ENCODE measurements at places on chromosomes 3 and 15. TPM values are rescaled to one million over a fixed set of nuclear protein-coding genes. Genes with fewer than 3 reads are reported as not detected.

GRCh38 chr3:11050666-11051323 lies 58.2 kb downstream of the SLC6A1 start:
- peaks cover 3% of the 10 kb centered on the region for H3K27me3 ChIP-seq
- no peaks in the 10 kb centered on the region for H3K4me1 ChIP-seq
- H3K27ac ChIP-seq: no peak overlapping the region
- DNase-seq: no peak
- H3K4me3 ChIP-seq: no peak overlapping the region

TMCO5A gene
- not detected for total RNA-seq

DNA sequence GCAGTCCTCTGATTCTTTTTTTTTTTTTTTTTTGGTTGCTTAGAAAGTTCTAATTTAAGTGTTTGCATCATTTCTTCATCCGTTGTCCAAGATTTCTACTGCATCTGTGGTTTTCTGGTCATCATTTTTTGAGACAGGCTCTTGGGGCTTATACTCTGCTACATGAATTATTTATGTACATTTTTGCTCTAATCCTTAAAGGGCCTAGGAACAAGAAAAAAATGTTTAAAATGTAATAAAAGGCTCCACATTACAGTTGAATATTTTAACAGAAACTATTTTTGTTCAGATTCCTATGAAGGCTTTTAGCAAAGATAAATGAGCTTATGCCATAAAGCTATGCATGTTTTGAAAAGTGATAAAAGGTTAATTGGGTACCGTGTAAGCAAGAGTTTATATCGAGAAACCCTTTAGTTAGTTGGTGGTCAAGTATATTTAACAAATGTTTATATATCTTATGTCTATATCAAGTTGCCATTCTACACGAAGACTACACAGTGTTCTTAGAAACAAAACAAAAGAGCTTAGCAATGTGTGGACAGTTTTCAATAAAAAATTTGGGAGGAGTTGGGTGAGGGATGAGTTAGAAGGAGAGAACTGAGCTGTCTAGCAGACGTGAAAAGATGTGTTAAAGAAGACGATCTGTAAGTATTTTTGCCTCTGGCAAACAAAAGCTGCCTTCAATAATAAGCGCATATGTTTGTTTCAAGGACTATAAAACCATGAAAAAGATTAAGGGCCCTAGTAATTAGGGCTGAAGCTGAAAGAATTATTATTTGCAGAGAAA lies 563.6 kb upstream of the NAALADL2 start:
- no peak for DNase-seq
- H3K4me1 ChIP-seq: peaks cover 4% of the 10 kb centered on the region

CPNE4 gene
- 2.7 TPM for total RNA-seq

- H3K4me3 ChIP-seq: no peak overlapping the region
- no peaks in the 10 kb centered on the region for H3K36me3 ChIP-seq
- no peak for DNase-seq
- H3K4me1 ChIP-seq: no peaks in the 10 kb centered on the region
- no peak overlapping the region for H3K27ac ChIP-seq
- peaks cover 11% of the 10 kb centered on the region for H3K27me3 ChIP-seq
Measured at GRCh38 chr15:45106002-45106790, 7.8 kb downstream of the DUOX2 start.

LRRIQ4 gene
- total RNA-seq: 0.29 TPM

- peaks cover 8% of the 10 kb centered on the region for H3K36me3 ChIP-seq
- no peak overlapping the region for H3K27ac ChIP-seq
- no peaks in the 10 kb centered on the region for H3K4me1 ChIP-seq
- H3K27me3 ChIP-seq: no peaks in the 10 kb centered on the region
Measured at GRCh38 chr3:142353571-142353970, 94.3 kb downstream of the XRN1 start.

DNA sequence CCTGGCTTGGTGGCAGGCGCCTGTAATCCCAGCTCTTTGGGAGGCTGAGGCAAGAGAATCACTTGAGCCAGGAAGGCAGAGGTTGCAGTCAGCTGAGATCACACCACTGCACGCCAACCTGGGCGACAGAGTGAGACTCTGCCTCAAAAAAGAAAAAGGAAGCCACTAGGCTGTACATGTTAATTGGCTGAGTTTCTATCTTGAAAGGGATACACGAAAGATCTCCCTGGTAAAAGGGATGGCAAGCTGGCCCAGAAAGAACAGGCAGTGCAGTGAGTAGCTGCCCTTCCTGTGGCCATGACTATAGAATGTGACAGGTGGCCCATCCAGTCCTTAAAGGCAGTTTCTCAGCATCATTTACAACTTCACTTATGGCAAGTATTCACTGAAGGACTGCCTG lies 12.3 kb downstream of the LRIG1 start:
- no peaks in the 10 kb centered on the region for H3K36me3 ChIP-seq
- H3K4me1 ChIP-seq: peaks cover 45% of the 10 kb centered on the region
- H3K27me3 ChIP-seq: peaks cover under 1% of the 10 kb centered on the region
- no peak for DNase-seq
- H3K27ac ChIP-seq: no peak overlapping the region

MRPL46 gene
- total RNA-seq: 19.3 TPM

DNA sequence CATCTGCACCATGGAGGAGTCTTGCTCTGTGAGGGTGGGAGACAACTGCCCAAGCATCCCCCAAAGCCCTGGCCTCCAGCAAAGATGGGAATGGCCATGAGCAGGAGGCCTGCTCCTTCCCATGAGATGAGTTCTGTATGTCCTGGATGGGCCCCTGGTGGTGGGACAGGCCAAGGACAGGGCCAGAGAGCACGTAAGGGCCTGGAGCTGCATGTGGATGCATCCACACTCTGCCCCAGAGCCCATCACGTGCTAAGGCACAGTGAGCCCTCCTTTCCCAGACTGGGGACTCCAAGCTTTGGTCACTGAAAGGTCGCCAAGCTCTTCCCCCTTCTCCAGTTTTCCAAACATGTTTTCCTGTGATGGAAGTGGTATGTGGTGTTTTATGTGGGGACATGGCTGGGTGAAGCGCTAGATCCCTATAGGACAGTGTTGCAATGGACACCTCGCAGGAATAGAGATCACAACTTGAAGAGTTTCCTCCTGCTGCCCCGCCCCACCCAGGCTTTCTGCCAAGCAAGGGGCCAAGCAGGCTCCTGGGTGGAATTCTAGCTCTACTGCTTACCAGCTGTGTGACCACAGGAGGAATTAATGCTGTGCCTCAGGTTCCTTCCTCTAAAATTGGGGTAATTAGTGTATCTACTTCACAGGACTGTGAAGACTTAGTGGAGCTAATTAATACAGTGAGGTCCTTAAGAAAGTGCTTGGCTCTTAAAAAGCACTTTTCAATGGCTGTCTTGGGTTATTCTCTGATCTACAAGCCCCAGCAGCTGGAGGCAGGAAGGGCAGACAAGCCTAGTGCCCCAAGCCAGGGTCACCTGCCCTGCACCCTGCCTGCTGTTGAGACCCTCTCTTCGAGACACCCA lies 106.4 kb upstream of the RPL32 start:
- no peak for DNase-seq
- H3K27me3 ChIP-seq: peaks cover 21% of the 10 kb centered on the region
- H3K36me3 ChIP-seq: no peaks in the 10 kb centered on the region
- H3K27ac ChIP-seq: no peak overlapping the region

ALS2CL gene
- 0.51 TPM for total RNA-seq

GRCh38 chr3:156478891-156479290 lies 76.0 kb downstream of the SSR3 start:
- no peak for DNase-seq
- H3K36me3 ChIP-seq: no peaks in the 10 kb centered on the region
- peak overlapping the region; percentile 84 for H3K27ac ChIP-seq

GRCh38 chr3:160720123-160720746 lies 35.8 kb upstream of the PPM1L start:
- H3K4me3 ChIP-seq: no peak overlapping the region
- DNase-seq: no peak
- no peak overlapping the region for H3K27ac ChIP-seq

DNA sequence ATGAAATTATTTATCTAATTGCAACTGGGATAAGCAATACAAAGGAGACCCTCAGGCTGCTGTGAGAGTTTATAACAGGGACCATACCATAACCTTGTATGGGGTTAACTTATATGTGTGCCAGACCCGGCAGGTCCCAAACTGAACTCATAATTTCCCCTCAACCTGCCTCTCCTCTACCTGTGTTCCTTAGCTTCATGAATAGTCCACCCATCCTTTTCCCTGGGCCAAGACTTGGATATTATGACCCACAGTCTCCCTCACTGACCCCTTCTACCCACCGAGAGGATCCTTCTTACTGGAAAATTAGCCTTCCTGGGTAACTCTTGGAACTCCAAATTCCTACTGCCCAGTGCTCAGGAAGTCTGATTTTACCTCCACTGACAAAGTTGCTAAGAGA lies 3.4 kb upstream of the TSPAN3 start:
- H3K27me3 ChIP-seq: peaks cover 9% of the 10 kb centered on the region
- peaks cover 9% of the 10 kb centered on the region for H3K4me1 ChIP-seq
- H3K4me3 ChIP-seq: no peak overlapping the region

IL5RA gene
- not detected for total RNA-seq

PRSS50 gene
- not detected for total RNA-seq

GRCh38 chr15:39937696-39938095 lies 3.8 kb downstream of the EIF2AK4 start:
- no peak for DNase-seq
- no peak overlapping the region for H3K27ac ChIP-seq
- H3K27me3 ChIP-seq: peaks cover 2% of the 10 kb centered on the region
- peaks cover 4% of the 10 kb centered on the region for H3K4me1 ChIP-seq
- H3K4me3 ChIP-seq: no peak overlapping the region

CXCR6 gene
- not detected for total RNA-seq

- no peak for DNase-seq
- H3K36me3 ChIP-seq: peaks cover 8% of the 10 kb centered on the region
- no peak overlapping the region for H3K4me3 ChIP-seq
- H3K4me1 ChIP-seq: peaks cover 12% of the 10 kb centered on the region
- peaks cover 2% of the 10 kb centered on the region for H3K27me3 ChIP-seq
Measured at GRCh38 chr3:126896968-126897367, 85.9 kb upstream of the PLXNA1 start.

Data from glutamatergic neuron (in vitro differentiated cells).